ENCODE measurements at places on chromosomes 1 and 21.

DNA sequence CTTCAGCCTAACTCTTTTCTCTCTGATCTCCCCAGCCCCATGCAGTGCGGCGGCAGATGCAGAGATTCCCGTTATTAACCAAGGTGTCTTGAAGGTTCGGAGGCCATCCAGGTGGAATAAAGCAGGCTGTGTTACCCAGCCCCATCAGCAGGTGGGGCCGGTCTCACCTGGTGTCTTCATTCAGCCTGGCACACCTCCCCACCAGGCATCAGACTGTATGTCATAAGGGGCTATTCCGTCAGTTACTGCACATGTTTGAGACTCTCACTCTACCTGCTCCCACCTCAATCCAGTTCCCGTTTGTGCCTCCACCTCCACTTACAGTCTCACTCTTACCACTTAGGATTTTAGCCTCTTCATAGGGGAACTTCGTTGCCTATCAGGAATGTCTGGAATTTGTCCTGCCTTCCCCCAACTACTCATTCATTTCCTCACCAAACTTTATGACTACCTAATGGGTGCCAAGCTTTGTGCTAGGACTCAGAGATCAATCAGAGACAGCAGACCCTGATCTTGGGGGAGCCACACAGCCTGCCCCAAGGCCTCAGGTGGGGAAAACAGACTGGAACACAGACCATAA is 170.2 kb downstream of the PLPP3 start:
- DNase-seq = no peak
- no peak overlapping the region for H3K4me3 ChIP-seq
- no peaks in the 10 kb centered on the region for H3K4me1 ChIP-seq
- H3K27ac ChIP-seq = no peak overlapping the region

DNA sequence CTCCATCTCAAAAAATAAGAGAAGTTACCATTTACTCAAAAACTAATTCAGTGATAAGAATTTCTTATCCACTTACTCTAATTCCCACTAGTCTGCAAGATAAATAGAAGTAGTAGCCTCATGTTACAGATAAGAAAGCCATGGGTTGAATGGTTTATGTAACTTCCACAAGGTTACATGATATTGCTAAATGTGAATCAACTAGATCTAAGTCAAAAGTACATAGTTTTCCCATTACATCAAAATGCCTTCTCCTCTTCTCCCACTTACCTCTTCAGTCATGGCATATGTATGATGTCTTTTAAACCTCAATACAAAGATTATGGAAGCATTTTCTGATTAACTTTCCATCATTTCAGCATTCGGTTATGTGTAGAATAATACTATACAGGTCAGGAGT is 108.5 kb downstream of the ASH1L start:
- peaks cover 24% of the 10 kb centered on the region for H3K36me3 ChIP-seq
- no peak for DNase-seq
- H3K4me3 ChIP-seq = no peak overlapping the region
- no peak overlapping the region for H3K27ac ChIP-seq

GRCh38 chr1:113217447-113218208 is 144.6 kb downstream of the LRIG2 start:
- no peak overlapping the region for H3K27ac ChIP-seq
- H3K36me3 ChIP-seq = no peaks in the 10 kb centered on the region
- H3K27me3 ChIP-seq = peaks cover 3% of the 10 kb centered on the region

- no peaks in the 10 kb centered on the region for H3K36me3 ChIP-seq
- DNase-seq = no peak
- H3K4me3 ChIP-seq = no peak overlapping the region
These were observed 130.3 kb upstream of the TMEM51 start for GRCh38 chr1:15023205-15023604.

DNA sequence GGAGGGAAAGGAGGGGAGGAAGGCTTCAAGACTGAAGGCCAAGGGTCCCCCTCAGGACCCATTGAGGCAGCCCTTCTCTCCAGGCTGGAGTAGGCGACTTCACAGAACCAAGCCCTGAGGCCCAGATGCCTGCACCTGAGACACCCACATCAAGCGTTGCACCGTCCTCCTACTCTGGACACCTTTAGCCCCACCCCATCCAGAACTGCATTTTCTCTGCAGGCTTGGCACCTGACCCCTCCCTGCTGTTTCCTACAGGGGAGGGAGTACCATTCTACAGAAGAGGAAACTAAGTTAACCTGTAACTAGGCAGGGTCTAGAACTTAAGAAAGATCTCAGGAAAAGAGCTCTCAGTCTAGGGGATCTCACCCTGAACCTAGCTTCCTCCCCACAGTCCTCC is 12.0 kb downstream of the PEF1 start:
- H3K36me3 ChIP-seq = peaks cover 7% of the 10 kb centered on the region
- no peak overlapping the region for H3K27ac ChIP-seq
- no peak for DNase-seq
- H3K4me3 ChIP-seq = no peak overlapping the region

DNA sequence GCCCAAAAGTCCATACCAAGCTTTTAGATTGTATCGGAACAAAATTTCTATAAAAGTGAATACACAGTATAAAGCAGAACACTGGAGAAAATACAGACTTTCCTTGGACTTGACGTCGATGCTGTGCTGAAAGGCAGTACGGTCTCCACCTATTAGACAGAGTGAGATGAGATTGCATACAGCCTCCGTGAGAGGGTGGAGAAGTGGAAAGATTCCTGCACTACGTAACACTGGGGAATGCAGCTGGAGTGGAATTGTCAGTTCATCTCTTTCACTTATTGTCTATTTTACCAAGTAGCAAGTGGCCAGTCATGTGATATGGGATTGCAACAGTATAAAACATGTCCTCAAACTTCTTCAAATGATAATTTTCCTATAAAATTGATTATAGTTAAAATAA is 209.5 kb downstream of the ZP4 start:
- no peak for DNase-seq
- H3K4me1 ChIP-seq = no peaks in the 10 kb centered on the region
- no peak overlapping the region for H3K27ac ChIP-seq
- no peak overlapping the region for H3K4me3 ChIP-seq

DNA sequence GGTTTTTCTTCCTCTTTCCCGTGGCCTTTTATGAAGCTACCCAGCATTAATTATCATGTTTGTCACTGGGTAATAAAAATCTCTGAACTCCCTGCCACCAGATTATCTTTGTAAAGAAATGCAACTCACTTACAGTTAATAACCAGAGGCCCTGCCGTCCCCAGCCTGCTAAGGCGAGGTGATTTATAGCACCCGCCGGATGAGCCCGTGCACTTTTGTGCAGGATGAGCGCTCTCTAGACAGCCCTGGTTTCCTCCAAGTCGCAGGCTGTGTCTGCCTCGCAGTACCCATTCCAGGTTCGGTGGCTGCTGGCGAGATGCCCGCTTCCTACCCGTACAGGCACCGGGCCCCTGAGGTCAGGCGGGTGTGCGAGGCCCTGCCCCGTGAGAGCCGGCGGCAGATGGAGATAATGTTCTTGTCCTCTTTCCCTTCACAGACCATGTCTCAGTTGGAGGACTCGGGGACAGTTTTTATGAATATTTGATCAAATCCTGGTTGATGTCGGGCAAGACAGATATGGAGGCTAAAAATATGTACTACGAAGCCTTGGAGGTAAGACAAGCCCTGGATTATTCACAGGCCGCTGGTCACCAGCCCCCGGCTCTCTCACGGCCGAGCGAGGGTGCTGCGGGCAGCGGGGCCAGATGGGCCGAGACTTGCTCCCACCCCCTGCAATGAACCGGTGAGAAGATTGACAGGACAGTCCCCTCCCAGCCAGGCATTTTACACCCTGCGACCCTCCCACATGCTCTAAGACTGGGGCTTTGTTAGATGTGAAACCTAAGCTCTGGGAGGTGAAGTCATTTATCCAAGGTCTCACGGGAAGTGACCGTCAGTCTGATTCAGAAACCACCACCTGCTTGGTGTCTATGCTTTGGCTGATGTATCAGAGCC is 28.5 kb upstream of the SELENON start:
- H3K27me3 ChIP-seq = peaks cover 17% of the 10 kb centered on the region
- DNase-seq = no peak
- no peak overlapping the region for H3K4me3 ChIP-seq

DNA sequence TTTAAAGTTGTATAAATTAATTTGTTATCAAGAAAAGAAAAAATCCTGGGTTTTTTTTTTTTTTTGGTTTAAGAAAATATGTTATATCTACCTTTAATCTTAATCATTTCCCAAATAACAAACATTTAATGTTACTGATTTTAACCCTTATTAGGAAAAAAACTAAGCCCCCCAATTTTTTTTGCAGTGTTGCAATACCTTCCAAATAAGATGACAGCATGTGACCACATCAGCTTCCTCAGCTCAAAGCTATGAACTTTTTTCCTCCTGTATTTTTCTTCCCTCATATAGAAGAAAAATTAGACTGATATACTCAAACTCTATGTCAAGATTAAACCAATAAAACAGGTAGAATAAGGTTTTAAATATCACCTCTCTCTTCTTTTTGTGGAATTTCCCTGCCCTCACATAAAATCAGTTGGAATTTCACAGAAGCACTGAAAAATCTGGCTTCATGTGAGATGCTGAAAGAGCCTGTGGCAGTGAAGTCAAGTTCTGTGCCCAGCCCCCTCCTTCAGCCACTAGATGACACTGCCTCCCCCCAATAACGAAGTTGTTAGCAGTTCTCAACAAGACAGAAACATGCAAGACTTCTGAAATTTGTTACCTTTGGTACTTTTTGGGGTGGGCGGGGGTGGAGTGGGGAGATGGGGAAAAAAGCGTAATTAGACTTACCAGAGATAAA is 9.6 kb upstream of the SMYD2 start:
- H3K27me3 ChIP-seq = peaks cover 38% of the 10 kb centered on the region
- no peaks in the 10 kb centered on the region for H3K36me3 ChIP-seq
- no peak for DNase-seq
- H3K27ac ChIP-seq = no peak overlapping the region
- H3K4me3 ChIP-seq = no peak overlapping the region

DNA sequence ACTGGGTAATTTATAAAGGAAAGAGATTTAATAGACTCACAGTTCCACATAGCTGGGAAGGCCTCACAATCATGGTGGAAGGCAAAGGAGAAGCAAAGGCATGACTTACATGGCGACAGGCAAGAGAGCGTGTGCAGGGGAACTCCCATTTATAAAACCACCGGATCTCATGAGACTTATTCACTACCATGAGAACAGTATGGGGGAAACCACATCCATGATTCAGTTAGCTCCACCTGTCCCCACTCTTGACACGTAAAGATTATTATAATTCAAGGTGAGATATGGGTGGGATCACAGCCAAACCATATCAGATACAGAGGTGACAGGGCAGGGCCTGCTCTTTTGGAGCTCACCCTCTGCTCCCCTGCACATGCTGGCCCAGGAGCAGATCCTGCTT is 31.4 kb upstream of the TMEM61 start:
- peaks cover 5% of the 10 kb centered on the region for H3K27me3 ChIP-seq
- no peaks in the 10 kb centered on the region for H3K36me3 ChIP-seq
- H3K27ac ChIP-seq = no peak overlapping the region
- no peak for DNase-seq

DNA sequence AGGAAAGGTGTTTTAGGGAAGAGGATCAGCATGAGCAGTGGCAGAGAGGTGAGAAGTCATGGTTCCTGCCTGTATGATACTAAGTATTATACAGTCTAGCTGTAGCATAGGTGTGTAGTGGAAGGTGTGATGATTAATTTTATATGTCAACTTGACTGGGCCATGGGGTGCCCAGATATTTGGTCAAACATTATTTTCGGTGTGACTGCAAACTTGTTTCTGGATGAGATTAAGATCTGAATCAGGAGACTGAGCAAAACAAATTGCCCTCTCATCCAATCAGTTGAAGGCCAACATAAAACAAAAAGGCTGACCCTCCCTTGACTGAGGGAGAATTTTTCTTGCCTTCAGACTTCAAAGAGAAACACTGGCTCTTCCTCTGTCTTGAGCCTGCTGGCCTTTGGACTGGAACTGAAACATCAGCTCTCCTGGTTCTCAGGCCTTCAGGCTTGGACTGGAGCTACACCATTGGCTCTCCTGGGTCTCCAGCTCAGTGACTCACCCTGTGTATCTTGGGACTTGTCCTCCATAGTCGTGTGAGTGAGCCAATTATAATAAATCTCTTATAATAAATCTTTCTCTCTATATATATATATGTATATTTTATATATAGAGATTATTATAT is 6.8 kb upstream of the CDC42 start:
- H3K4me1 ChIP-seq = peaks cover 31% of the 10 kb centered on the region
- H3K27me3 ChIP-seq = no peaks in the 10 kb centered on the region
- no peak overlapping the region for H3K4me3 ChIP-seq
- H3K36me3 ChIP-seq = peaks cover 5% of the 10 kb centered on the region
- no peak overlapping the region for H3K27ac ChIP-seq

GRCh38 chr1:3330771-3331245 is 123.7 kb upstream of the ARHGEF16 start:
- no peak overlapping the region for H3K4me3 ChIP-seq
- no peaks in the 10 kb centered on the region for H3K4me1 ChIP-seq
- no peak for DNase-seq
- no peak overlapping the region for H3K27ac ChIP-seq
- H3K27me3 ChIP-seq = no peaks in the 10 kb centered on the region

- no peaks in the 10 kb centered on the region for H3K36me3 ChIP-seq
- H3K27me3 ChIP-seq = no peaks in the 10 kb centered on the region
- H3K4me1 ChIP-seq = peaks cover 28% of the 10 kb centered on the region
- H3K27ac ChIP-seq = no peak overlapping the region
These were observed 30.5 kb downstream of the BATF3 start for GRCh38 chr1:212669102-212669501.

GRCh38 chr21:42215942-42216725 is 2.8 kb upstream of the ABCG1 start:
- H3K36me3 ChIP-seq = no peaks in the 10 kb centered on the region
- peaks cover 5% of the 10 kb centered on the region for H3K4me1 ChIP-seq
- no peak for DNase-seq
- H3K4me3 ChIP-seq = no peak overlapping the region
- no peaks in the 10 kb centered on the region for H3K27me3 ChIP-seq

DNA sequence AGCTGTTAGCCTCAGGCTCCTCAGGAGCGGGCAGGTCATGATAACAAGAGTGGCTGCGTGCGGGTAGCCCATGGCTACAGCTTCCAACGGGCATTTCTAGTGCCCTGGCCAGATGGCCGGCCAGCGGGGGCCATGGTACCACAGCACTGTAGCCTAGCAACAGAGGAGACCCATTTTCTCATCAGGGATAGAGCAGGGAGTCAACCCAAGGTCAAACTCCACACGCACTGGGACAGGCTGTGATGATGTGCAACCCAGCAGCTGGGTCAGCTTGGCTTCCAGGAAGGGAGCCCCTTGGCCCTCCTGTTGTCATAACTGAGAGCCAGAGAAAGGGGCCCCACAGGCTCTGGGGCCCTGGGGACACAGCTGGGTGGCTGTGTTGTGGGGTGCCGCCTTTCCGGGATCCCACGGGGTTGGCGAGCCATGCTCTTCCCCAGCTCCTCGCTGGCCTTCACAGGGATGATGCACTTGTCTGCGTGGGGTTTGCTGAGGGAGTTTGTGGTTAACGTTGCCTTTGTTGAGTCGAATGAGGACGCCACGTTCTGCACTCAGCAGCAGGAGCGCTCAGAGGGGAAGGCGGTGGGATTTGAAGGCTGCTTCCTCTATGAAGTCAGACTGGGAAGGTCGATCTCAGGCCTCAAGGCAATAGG is 46.3 kb downstream of the COL18A1 start:
- H3K4me1 ChIP-seq = no peaks in the 10 kb centered on the region
- DNase-seq = no peak
- no peak overlapping the region for H3K4me3 ChIP-seq
- H3K27ac ChIP-seq = no peak overlapping the region

Measured in activated naive CD8-positive, alpha-beta T cell treated with anti-CD3 and anti-CD28 coated beads, Interleukin-2, amount 10 ng/mL, durations not matched to agents 7 days and 5 days (primary cell).